Anterior cingulate cortex (tissue), 58 donors: ENCODE measurements at places on chromosomes 7 and 10.

DNA sequence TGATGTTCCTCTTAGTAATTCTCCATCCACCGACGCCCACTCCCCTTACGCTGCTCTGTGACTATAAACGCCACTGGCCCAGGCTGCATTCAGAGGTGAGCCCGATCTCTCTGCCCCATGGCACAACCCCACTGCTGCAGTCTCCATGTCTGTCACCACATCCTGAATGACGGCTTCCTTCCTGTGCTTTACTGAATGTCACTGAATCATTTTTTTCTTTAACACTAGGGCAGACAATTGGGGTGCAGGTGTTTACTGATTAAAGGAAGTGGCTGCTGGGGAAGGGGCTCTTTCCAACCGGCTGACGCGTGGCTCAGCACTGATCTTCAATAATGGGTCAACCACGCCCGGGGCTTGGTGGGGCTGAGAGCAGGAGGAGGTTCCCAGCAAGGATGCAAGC, 208.3 kb downstream of the USP6NL start:
- no peak for DNase-seq

DNA sequence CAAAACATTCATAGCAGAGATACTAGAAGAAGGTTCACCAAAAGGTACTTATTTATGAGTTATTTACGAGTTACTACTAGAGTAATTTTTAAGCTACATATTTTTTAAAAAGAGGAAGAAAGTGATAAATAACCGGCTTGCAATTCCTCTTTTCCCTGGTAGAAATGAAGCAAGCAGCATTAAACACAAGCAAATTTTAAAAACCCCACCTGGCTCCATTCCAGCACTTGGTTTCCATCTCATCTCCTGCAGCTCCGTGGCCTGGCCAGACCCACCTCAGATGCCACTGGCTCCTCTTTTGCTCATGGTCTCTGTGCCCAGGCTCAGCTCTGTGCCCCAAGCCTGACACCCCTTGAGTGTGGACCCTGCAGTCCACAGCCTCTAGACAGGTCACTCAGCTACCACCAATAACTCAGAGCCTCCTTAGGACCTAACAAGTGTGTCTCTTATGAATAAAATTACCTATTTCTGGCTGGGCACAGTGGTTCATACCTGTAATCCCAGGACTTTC, 479.5 kb downstream of the TNS3 start:
- DNase-seq: no peak

GRCh38 chr10:44462338-44462914, 77.5 kb upstream of the CXCL12 start:
- no peak for DNase-seq

DNA sequence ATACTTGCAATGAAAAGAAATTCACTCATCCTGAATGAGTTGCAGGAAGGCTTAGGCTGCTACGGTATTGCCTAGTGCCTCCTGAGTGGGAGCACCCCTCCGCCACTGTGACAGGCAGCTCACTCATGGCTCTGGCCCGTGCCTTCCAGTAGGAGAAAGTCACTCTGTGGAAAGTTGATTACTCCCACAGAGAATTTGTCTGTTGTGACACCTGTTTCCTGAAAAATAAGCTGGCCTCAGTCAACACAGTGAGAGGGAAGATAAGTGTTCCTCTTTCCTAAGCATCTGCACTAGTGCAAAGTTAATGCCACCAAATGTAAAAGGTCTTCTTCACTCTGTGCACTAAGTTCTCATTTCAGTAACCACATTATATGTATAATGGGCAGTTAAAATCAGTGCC, 158.8 kb upstream of the INHBA start:
- DNase-seq: no peak

- no peak for DNase-seq
Observed at GRCh38 chr7:16891338-16891737, 9.6 kb upstream of the AGR3 start.

DNA sequence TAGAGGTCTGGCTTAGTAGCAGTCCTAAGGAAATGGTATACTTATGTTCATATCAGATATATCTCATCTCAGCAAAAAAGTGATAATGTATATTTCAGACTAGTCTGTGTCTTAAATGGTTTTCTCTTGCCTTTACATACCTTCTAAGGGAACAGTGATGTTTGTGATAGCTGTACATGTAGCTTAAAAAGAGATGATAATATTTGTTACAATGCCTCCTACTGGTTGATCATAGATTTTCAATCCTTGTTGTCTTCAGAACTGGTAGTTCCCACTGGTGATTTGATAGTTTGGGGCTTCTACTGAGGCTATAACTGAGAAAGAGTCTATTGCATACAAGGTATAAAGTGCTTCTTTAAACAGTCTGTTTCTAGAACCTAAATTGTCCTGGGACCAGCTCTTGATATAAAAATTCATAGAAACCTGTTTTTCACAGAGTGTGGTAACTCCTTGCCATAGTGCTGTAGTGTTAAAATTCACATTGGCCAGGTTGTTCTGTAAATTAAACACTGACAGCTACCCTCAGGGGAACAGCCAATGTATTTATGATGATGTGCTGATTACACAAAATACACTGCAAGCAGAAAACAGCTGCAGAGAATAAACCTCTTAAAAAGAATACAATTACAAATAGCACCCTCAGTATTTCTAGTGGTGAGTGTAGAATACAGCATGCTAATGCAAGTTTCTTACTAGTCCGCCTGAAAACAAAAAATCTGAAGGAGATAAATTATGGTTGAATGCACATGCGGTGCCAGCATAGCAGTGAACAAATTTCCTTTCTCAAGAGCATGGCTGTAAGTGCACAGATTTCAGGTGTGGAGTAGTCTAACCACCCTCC, 90.3 kb downstream of the BTRC start:
- DNase-seq: no peak

- no peak for DNase-seq
Observed at GRCh38 chr7:28882869-28883470, 75.2 kb downstream of the TRIL start.

- DNase-seq: no peak
Observed at GRCh38 chr10:56823849-56824248, 462.8 kb upstream of the ZWINT start.

DNA sequence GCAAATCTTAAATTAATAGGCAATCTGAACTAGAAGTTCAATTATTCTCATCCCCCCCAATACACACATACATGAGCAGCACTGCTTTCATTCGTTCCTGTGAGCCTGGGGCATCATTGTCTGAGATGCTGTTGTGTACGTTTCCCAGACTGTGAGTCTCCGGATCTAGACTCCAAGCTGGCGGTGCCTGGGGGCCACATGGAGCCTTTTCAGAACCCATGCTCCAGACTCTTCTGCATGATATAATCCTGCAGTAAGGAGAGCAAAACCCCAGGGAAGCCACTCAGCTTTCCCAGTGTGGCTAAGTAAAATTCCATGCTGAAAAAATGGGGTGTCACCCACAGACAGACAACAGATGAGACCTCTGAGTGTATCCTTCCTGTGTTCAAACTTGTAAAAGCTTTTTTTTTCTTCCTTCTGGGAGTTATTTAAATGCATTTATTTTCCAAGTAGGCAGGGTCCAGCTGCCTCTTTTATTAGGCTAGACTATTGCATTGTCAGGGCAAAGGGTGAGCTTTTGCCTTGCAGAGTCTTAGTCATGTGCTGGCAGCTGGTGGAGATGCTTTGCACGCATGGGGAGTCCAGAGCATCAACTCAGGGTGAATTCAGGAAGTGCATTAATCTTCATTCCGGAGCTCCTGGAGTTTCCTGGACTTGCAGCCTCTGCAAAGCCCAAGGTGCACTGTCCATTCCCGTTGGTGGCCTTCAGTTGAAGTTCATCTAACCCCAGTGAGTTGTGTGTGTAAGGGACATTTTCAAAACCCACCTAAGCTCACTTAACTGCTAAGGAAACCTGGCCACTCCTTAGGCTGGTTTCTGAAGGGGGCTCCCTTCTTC, 185.7 kb upstream of the ADO start:
- DNase-seq: no peak

DNA sequence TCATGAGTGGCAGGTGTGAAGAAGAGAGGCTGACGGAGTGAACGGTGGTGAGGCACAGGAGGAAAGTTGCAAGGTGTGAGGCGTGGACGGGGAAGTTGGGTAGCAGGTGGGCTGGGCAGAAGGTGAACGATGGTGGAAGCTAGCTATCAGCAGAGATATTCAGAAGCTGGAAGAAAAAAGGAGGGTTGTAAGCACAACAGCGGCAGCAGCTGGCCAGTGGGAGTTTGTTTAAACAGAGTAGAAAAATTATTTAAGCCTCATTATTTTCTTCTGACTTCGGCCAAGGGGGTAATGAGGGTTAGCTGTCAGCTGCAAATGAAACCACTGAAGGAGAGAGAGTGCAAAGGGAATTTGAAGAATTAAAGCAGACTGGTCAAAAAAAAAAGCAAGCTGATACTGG, 62.1 kb upstream of the PRKAR2B start:
- no peak for DNase-seq

GRCh38 chr7:31688372-31688771, 1.4 kb downstream of the PPP1R17 start:
- no peak for DNase-seq

GRCh38 chr7:25922296-25922695, 229.7 kb upstream of the NFE2L3 start:
- no peak for DNase-seq

GRCh38 chr7:50644114-50644513, 78.9 kb upstream of the DDC start:
- no peak for DNase-seq

DNA sequence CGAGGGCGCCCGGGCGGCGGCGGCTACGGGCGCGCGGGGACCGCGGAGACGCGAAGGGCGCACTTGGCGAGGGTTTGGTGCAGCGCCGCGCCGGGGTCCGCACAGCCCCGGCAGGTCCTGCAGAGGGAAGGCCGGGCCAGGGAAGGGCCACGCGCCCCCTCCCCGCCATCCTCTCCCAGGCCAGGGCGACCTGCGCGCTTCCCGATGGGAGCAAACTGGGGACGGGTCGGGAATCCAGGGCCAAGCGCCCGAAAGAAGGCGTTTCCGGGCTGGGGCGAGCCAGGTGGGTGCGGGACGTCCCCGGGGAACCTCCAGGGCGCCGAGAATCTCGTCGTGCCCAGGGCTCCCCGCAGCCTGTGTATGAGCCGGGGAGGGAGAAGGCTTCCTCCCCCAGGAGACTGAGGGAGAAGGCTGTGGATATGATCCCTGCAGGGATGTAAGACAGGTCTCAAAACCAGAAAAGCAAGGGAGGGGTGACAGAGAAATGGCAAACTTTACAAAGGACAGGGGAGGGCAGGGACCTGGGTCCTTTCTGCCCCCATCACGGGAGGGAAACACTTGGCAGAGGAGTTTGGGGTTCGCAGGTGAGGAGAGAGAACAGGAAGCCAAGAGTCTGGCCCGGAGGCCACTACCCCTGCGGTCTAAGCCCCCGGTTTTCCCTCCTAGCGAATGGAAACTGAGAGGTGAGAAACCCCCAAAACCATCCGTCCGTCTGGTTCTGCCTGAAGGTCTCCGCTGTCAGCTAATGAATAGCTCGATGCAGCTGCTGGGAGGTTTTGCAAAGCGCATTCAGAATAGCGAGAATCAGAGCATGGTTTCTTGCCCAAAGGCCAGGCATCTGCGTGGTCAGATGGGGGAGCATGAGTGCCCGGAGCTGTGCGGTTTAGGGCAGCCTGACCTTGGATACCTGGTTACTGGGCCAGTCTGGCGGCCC, 674 bp downstream of the AMZ1 start:
- DNase-seq: no peak

DNA sequence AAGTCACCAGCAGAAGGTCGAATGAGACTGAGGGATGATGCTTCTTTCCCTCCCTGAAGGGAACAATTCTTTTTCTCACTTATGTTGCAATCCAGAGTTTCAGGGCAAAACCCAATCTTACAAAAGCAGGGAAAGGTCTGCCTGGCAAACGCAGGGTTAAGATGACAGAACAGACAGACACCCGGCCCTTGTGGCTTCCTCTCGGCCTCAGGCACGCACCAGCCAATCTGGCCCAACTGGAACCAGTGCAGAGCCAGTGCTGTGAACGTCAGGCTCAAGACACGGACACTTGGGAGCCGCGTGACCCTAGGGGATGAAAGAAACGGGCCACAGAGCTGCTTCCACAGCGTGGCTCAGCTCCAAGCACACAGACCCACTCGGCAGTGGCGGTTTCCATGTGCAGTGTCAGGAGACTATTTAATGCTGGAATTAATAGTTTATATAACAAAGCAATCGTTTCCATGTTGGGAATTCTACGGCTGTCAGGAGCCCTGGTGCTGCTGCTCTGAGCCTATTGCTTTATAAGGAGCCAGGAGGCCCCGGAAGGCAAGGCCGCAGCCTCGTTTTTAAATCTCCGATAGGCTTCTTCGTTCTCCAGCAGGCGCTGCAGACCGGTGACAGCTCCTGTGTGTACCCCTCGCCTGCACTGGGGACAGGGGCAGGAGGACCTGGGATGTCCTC, 198.4 kb downstream of the DIP2C start:
- no peak for DNase-seq

- DNase-seq: no peak
Observed at GRCh38 chr10:86951184-86951761, 6.1 kb downstream of the MMRN2 start.

DNA sequence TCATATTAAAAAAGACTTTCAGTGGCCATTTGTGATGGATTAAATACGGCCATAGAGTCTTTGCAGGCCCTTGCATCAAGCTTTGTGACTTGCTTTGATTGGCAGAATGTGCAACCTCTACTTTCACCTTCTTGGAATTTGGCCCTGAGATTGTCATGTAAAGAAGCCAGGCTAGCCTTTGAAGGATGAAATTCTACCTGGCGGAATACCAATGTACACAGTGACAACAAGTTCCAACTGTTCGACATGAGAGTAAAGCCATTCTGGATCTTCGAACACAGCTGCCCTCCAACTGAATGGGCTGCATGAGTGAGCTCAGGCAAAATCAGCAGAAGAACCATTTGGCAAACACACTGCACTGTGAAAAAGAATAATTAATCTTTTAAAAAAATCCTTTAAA, 321.3 kb downstream of the PHF14 start:
- DNase-seq: no peak

- DNase-seq: no peak
Observed at GRCh38 chr10:48632166-48632565, 27.3 kb upstream of the ARHGAP22 start.

DNA sequence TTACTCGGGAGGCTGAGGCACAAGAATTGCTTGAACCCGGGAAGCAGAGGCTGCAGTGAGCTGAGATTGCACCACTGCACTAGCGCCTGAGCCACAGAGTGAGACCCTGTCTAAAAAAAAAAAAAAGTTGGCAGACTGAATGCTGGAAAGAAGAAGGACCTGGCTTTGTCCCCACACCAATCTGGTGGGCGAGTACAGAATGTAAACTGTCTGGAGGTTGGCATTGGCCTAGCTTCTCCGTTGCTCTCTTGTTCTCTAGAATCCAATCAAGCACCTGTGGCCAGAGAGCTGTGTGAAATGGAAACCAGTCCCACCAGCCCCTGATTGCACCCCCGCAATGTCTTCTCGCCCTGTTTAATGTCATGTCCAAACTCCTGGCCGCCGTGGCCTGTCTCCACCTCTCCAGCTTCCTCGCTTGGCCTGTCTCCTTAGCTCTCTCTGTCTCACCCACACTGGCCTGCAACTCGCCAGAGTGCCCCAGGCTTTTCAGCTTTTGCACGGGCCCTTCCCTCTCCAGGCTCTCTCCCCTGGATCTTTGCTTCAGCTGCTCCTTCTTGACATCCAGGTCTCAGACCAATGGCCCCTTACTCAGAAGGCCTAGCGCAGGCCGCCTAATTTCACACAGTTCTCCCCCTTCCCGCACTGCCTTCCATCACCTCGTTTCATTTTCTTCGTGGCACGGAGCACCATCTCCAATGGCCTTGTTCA, 670 bp upstream of the AGK start:
- DNase-seq: no peak

- no peak for DNase-seq
Observed at GRCh38 chr7:55083206-55083605, 64.4 kb downstream of the EGFR start.
